ENCODE measurements at places on chromosomes 1 and 21.

- DNase-seq = no peak
Measured at GRCh38 chr1:226202246-226202645, 15.7 kb upstream of the ACBD3 start.

- DNase-seq = no peak
Measured at GRCh38 chr1:182041615-182042014, 19.9 kb downstream of the ZNF648 start.

- DNase-seq = no peak
Measured at GRCh38 chr1:153760440-153760839, 14.8 kb upstream of the SLC27A3 start.

DNA sequence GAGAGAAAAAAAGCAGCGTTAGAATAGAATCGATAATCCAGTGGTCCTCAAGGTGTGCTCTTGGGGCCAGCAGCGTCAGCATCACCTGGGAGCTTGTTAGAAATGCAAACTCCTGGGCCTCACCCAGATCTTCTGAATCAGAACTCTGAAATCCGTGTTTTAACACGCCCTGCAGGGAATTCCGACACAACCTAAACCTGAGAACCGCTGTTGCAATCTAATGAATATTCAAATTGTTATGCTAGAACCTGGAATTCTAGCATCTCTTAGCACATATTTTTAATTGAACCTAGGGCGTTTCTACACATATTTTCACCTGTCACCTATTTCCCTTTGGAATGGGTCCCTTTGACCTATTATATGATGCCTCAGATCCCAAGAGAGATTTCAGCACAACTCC is 175.7 kb downstream of the PSMG1 start:
- no peak for DNase-seq

DNA sequence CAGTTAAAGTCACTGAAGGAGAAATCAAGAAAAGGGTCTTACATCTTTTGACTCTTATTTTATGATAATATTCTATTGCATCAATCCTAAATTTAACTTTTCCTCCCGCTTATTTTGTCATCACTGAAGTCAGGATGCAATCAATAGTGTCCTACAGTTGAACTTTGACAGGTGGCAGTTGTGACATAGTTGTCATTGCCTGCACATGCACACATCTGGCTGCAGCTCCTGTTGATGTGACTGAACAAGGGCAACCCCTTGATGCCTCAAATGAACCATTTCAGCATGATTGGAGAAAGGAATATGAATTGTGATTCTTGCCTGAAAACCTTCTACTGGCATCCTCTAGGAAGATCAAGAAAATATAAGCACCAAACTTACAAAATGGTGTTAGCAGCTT is 157.7 kb downstream of the NTNG1 start:
- no peak for DNase-seq

DNA sequence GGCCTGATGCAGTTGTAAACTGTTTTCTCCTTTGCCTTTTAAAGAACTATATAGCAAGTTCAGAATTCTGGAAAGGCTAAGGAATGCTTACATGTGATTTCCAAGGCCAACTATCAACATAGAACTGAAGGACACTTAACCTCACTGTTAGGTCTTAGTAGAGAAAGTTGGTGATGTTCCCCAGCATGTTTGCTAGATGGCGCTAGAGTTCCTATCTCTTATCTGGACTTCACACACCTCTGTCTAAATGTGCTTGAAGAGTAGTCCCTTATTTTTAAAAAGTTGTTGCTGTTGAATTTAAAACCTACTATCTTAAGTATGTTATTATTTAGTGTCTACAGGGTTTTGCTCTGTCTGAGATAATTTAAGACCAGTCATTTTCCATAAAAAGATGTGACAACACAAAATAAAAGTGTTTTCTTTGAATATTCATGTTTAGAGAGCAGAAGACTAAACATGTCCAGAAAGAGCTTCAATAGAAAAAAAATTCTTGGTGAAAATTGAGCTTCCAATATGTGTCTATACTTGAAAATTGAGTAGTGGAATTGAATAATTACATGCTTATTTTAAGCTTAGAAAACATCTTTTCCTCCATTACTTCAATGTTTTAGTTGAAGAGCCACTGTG is 237.3 kb downstream of the S1PR1 start:
- DNase-seq = no peak

DNA sequence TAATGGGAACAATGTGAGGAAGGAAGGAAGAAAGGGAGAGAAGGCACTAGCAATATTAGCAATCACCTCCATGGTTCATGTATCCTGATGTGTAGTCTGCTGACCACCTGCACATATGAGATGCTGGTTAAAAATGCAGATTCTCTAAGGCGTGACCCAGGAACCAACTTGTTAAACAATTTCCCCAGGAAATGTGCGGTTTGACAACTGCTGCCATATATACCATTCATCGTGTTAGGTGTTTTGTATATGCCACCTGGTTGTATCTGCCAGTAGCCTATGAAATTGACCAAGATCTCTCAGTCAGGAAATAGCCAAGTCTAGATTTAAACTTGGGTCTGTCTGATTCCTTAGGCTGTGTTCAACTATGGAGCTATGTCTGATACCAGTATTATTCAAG is 4.1 kb downstream of the SEMA4A start:
- DNase-seq = peak; percentile 31

- DNase-seq = no peak
Measured at GRCh38 chr1:25197235-25197975, 34.9 kb downstream of the SYF2 start.

DNA sequence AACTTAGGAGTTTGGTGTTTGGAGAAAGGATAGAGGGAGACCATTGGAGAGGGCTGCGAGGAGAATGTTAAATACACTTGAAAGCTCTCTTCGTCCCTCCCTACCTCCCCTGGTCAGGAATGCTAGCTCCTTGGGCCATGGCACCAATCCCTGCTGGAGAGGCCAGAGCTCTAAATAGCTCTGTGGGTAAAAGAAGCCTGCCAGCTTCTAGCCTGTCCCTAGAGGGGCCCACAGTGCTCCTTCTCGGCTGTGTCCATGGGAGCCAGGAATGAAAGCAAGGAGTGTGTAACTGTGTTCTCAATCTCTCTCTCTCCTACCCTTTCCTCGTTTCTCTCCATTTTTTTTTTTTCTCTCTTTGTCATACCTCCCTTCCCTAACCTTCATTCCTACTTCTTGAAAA is at the start of gene CCDC190:
TSS of gene CCDC190 (minus strand) at position 75 of the 400 bp plus-strand sequence. CDS start 1,529 bp downstream, outside the sequence.
- DNase-seq = no peak

GRCh38 chr1:107559881-107560280 is 405.1 kb downstream of the VAV3 start:
- DNase-seq = no peak

- no peak for DNase-seq
Measured at GRCh38 chr1:241776911-241777310, 71.1 kb upstream of the EXO1 start.

DNA sequence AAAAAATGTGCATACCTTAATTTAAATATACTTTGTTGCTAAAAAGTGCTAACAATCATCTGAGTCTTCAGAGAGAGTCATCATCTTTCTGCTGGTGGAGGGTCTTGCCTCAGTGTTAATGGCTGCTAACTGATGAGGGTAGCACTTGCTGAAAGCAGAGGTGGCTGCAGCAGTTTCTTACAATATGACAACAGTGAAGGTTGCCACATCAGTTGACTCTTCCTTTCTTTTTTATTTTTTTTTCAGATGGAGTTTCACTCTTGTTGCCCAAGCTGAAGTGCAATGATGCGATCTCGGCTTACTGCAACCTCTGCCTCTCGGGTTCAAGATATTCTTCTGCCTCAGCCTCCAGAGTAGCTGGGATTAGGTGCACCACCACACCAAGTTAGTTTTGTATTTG is 2.6 kb upstream of the CFAP45 start:
- no peak for DNase-seq

DNA sequence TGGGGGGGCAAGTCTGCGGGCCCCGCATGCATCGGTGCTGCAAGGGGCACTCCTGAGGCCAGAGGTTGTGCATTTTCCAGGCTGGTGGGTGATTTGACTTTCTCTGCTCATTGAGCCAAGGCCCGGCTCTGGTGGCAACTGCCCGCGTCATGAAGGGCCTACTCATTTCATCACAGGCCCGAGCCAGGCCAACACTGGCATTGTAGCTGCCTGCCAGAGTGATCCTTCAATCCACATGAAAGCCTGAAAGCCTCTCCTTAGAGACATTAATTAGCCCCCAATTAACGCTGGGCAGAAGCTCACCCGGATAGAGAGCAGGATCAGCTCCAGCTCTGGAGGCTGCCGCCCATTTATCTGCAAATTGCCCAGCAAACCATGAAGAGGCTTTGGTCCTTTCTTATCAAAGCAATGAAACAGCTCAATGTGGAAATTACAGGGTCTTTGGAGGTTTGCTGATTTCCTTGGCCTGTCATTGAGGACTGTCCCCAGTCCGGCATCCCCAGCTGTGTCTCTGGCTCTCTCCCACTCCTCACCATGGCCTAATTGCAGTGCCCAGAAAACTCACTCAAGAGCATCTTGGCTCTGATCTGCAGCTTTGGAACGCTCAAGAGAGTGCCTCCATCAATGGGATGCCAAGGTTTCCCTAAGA is 50.4 kb upstream of the STUM start:
- no peak for DNase-seq

DNA sequence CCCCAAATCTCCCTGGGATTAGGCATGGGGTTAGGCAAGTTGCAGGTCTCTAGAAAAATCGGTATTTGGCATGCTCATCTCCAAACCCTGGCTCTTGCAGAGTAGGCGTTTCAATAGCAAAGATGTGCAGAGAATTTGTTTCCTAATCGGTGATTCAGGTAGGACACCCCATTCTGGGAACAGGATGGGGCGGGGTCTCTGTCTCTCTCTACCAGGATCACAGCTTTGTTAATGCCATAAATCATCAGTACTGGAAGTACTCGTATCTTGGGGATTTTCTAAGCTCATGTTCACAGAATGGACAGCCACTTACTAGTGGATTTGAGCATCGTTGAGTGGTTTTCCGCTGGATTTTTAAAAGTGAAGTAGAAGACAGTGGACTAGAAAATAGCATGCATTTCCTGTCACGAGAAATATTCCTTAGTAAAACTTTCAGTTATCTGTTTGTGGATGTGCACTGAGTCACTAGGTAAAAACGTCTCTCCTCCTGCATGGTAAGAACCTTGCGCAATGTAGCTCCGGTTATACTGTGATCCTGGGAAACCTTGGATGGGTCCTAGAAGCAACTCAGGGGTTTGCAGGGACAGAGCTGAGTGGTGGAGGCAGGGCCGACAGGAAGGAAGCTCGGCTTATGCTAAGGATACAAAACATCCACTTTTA is 5.1 kb downstream of the TMEM51 start:
- no peak for DNase-seq

GRCh38 chr1:156090840-156091188 is 8.5 kb upstream of the MEX3A start:
- peak; percentile 88 for DNase-seq

DNA sequence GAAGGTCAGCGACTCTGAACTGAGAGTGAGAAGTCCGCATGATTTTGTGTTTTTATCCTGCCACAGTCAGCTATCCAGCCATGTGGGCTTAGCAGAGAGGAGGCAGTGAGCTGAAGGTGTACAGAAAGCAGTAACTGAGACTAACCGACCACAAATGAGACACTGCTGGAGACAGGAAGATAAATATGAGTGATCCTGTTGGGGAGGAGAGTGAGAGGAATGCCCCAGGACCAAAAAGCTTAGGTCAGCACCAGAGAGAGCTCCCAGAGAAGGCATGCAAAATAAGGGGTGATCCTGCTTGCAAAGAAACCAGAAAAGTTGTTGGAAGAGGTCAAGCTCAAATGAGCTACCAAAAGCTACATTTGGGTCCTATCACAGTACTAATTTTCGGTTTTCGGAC is 63.7 kb downstream of the HLCS start:
- DNase-seq = no peak

GRCh38 chr1:182855911-182856310 is 16.8 kb downstream of the DHX9 start:
- DNase-seq = no peak

GRCh38 chr1:68221001-68221979 is 11.0 kb downstream of the WLS start:
- DNase-seq = no peak

- no peak for DNase-seq
Measured at GRCh38 chr1:2215329-2215728, 12.8 kb upstream of the SKI start.

- peak; percentile 90 for DNase-seq
Measured at GRCh38 chr21:41425954-41426675, at the start of gene MX1. Gene MX1, plus strand, starts transcription at chr21:41426239. Its CDS starts 5,832 bp downstream, at chr21:41432071.

- DNase-seq = no peak
Measured at GRCh38 chr1:28170001-28170596, 6.4 kb downstream of the PTAFR start.

DNA sequence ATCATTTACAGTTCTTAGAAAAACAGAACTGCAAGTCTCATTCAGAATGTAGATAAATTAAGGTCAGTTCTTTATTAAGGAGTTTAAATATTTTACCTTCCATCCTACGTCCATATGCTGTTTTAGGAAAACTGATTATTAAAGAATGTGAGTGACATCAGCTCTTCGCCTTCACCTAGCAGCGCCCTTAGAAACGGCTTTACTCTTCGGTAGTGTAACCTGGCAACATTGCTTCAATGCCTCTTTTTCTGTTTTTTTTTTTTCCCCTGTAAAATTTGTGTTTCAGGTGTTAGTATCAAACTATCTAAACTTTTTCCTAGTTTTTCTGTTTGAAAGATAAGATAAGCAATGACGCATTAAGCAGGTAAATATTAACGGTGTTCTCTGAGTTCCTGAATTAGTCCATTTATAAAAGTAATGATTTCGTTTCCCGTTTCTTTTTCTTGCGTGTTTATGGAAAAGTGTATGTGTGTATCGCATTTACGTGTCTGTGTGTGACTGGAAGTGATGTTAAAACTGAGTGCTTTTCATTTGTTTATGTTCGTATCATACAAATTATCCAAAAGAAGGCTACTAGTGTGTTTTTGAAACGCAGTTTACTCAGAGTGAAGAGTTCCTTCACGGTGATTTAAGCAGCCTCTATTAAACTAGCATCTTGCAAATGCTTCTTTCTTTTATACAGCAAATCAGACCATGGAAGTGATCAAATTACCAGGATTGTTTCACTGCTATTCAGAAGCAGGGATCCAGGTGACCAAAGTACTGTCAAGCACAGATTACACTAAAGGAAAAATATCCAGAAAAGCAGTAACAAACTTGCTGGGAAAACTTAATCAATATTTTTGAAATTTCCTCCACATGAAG is 139.0 kb downstream of the SDCCAG8 start:
- no peak for DNase-seq

GRCh38 chr1:179781962-179782361 is 38.9 kb downstream of the FAM163A start:
- DNase-seq = no peak

GRCh38 chr1:167668108-167668507 is 38.1 kb downstream of the RCSD1 start:
- no peak for DNase-seq

GRCh38 chr1:36236302-36236701 is 12.1 kb downstream of the THRAP3 start:
- DNase-seq = no peak

GRCh38 chr1:183080406-183080805 is 57.2 kb downstream of the LAMC1 start:
- no peak for DNase-seq

DNA sequence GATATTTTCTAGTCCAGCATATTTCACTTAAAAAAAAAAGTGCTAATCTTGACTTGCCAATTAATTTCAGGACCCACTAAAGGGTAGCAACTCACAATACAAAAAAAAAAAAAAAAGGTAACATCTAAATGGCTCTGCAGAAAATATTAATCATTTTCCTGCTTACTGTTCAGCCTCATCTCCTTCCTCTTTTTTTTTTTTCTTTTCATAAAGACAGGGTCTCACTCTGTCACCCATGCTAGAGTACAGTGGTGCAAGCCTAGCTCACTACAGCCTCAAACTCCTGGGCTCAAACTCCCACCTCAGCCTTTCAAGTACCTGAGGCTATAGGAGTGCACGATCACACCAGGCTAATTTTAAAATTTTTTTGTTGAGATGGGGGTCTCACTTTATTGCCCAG is 30.4 kb downstream of the TTC13 start:
- DNase-seq = no peak
